DMS79 (cell line): ENCODE measurements at places on chromosomes 5 and 9.

- DNase-seq = no peak
Measured at GRCh38 chr9:107496976-107497375, 7.4 kb upstream of the KLF4 start.

DNA sequence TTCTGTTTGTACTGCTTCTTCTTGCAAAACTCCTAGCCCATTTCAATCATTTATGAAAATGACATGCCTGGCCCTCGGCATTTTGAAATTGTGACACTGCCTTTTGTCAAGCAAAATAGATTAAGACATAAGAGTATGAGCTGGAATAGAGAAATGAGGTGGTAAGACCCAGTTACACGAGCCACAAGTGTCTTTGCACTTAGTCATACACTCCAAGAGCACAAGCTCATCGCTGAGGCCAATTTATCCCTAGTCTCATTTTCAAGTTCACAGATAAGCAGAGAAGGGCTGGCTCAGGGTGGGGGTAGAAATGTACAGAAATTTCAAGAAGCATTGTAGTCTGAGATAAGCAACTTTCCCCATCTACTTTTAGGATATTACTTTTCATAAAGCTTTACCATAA is 40.6 kb upstream of the MAP1B start:
- no peak for DNase-seq

- no peak for DNase-seq
Measured at GRCh38 chr9:114055894-114056293, 22.2 kb downstream of the AMBP start.

DNA sequence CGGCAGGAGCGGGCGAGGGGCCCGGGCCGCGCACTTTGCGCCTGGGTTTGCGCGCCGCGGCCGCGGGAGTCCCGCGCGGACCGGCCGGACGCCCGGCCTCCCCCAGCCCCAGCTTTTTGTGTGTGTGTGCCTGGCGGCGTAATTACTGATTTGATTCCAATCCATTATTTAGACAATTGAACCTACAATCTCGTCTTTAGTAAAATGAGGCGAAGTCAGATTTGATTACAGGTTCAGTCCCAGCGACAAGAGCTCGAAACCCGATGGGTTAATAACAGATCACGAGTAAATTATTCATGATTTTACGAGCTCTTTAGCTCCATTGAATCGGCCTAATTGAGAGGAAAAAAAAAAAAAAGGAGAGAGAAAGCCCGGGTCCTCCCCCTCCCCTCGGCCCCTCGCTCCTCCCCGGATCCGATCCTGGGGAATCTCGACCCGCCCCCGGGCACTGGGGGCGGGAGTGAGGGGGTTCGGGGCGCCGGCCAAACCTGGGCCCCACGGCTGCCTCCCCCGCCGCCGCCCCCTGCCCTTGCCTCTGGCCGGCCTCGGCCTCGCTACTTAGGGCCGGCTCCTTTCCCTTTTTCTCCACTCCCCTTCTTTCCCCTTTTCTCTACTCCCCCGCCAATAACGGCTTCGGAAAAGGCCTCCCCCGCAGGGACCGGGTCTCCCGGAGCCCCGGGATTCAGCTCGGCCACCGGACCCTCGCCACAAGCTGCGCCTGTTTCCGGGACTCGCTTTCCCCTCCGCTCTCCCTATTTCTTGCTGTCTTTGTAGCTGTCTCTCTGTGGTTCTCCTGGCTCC is 6.6 kb downstream of the LHX2 start:
- peak; percentile 29 for DNase-seq

GRCh38 chr5:96297290-96297689 is 135.8 kb downstream of the PCSK1 start:
- DNase-seq = no peak

DNA sequence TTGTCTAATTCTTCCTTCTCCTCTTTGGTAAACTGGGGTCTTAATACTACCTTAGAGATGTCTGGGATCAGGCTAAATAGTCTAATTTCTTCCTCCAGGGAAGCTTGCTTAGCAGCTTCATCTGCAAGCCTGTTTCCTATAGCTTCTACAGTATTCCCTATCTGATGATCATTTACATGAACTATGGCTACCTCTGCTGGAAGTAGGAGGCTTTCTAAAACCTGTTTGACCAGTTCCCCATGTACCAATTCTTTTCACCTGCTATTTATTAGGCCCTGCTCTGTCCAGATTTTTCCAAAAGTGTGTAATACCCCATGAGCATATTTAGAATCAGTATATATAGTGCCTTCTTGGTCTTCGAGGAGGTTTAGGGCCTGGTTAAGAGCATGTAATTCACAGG is 619.8 kb downstream of the HINT1 start:
- DNase-seq = no peak

DNA sequence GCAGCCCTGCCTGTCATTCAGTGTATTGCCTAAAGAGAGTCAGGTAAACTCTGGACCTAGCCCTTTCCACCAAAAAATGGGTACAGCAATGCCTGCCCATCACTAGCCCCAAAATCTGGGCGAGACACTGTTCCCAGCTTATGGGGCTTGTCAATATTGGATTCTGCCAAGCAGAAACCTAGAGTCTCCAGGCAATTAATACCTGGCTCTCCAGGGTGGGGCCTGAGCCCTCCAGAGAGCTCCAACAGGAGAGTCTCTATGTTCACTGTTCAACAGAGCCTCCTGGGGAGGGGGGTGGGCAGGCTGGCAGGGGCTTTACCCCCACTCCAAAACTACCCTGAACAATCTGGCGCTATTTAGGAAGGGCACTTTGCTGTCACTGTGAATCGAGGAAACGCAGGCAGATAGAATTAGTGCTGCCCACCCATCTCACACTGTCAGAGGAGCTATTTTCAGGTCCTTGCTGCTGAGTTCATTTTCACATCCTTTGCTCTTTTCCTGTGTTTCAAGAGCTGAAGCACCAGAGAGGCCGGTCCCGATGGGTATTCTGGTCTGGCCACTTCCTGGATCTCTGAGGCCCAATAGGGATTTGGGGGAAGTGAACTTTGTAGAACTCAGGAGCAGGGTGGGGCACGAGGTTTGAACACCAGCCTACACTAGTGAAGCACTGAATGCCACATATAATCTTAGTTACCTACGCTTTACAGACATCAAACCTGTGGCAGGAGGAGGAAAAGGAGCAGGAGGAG is 121.8 kb downstream of the C5orf15 start:
- no peak for DNase-seq

DNA sequence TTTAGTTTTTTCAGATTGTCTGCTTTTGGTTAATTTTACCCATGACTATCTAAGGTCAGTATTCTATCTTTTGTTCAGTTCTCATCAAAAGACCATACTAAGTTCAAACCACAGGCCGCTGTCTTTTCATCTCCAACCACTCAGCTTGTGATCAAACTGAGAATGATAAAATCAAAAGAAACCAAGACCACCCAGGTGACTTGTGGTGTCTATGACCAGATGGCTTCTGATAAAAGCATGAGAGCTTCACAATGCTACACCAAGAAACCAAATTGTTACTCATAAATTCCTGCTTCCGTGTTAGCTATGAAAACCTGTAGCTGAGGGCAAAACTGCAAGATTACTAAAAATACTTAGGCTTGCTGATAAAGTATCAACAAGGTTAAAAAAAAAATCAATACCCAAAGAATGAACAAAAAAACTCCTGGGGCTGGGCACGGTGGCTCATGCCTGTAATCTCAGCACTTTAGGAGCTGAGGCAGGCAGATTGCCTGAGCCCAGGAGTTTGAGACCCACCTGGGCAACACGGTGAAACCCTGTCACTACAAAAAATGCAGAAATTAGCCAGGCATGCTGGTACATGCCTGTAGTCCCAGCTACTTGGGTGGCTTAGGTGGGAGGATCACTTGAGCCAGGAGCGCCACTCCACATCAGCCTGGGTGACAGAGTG is 25.8 kb upstream of the GPX8 start:
- no peak for DNase-seq

GRCh38 chr5:144472221-144472620 is 301.5 kb downstream of the KCTD16 start:
- no peak for DNase-seq

GRCh38 chr5:157528036-157528632 is 47.4 kb downstream of the ADAM19 start:
- no peak for DNase-seq

DNA sequence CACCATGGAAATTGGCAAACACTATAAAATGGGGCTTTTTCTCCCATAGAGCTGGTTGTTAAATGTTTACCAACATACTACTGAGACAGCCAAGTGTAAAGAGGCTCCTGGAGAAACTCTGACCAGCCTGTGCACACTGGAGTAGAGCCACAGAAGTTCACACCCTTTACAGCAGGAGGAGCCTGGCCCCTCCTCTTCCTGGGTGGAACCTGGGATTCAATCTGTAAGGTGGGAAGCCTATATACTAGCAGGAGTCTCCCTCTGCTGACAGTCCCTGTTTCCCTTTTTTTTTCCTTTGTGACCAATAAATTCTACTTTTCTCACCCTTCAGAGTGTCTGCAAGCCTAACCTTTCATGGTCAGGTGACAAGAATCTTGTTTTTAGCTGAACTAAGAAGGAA is 10.4 kb upstream of the SLC30A5 start:
- DNase-seq = no peak

GRCh38 chr5:39547553-39548154 is 122.9 kb upstream of the DAB2 start:
- DNase-seq = no peak

- no peak for DNase-seq
Measured at GRCh38 chr9:94922691-94923107, 196.2 kb downstream of the AOPEP start.
